ENCODE measurements at places on chromosomes 6 and 20.

GRCh38 chr6:70657706-70658105 is 10.0 kb upstream of the SMAP1 start:
- DNase-seq = no peak

DNA sequence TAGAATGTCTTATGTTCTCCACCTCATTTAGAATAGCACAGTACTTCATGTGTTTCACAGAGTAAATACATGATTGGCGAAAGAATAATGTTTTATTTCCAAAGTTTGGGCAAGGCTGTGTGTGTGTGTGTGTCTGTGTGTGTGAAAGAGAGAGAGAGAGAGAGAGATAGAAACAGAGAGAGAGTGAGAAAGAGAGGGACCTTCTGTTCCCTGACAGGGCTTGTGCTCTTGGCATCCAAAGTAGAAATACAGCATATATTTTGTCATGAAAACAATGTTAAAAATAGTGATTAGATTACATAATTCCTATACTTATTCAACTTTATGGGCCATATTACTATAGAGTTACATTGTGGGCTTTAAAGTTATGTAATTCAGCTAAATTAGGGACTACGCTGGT is 201.2 kb downstream of the KIF6 start:
- no peak for DNase-seq

GRCh38 chr6:16622193-16622592 is 139.1 kb downstream of the ATXN1 start:
- DNase-seq = no peak

DNA sequence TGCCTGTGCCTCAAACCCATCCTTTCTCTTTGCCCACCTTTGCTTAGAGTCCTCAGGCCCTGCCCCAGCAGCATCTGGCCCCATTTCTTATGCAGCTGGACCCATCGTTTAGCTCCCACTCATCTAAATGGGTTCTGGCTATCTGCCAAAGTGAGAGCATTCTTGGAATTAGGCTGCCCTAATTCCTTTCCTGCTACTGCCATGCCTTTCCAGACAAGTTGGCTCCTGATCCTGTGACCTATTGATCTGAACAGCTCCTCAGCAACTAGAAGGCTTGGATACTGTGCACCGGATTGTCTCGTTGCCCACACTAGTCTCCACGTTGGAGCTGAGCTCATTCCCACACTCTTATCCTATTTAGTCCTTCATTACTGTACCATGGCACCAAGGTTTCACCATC is 22.9 kb downstream of the DZANK1 start:
- DNase-seq = no peak

DNA sequence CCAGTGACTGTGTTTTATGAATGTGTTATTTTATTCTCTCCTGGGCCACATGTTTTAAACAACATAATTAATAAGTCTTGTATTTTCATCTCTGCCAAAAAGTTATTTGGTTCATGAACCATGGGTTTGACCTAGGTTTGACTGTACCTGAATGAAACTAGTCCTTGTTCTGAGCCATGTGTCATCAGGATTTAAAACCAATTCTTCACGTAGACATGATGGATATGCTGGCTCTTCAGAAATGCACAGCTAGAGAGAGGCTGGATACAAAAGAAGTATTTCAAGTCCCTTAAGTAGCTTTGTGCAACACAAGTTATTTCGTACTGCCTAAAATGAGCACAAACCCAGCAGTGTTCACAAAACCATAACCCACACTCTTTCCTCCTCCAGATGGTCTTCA is 116.1 kb downstream of the IBTK start:
- DNase-seq = no peak

DNA sequence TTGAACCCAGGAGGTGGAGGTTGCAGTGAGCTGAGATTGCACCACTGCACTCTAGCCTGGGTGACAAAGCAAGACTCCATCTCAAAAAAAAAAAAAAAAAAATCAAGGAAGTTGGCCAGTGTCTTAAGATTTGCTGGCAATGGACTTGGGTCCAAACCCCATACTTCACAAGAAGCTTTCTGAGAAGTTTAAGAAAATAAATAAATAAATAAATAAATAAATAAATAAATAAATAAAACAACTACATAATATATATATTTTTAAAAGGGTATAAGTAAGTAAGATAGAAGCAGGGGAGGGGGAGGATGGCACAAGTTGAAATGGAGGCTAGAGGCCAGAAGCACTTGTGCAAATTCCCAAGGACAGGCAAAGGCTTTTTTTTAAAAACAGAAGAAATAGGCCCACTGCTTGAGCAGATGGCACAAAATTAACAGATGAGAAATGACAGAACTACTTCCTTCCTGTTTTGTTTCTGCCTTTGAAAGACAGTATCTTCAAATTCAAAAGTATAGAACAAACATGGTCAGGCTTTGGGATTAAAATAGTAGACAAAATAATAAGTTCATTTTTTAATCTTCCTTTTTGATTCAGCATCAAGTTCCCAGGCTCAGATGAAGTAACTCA is 287.7 kb downstream of the ALDH8A1 start:
- DNase-seq = no peak

DNA sequence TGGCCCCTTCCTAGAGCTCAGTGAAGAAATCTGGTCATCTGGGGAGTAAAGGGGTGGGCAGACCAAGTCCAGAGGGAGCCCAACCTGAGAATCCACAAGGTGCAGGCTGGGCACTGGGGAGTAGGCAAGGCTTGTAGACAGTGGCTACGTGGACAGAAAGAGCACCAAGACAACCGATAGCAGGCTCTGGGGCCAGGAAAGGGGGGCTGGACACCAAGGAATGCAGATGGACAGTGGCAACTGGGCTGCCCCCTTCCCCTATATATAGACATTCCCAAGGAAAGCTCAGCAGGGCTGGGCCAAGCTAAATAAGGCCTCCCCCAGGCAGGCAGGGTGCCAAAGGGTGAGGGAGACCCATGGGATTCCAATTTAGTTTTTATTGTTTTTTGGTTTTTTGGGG is 1.5 kb upstream of the TNNC2 start:
- DNase-seq = no peak

DNA sequence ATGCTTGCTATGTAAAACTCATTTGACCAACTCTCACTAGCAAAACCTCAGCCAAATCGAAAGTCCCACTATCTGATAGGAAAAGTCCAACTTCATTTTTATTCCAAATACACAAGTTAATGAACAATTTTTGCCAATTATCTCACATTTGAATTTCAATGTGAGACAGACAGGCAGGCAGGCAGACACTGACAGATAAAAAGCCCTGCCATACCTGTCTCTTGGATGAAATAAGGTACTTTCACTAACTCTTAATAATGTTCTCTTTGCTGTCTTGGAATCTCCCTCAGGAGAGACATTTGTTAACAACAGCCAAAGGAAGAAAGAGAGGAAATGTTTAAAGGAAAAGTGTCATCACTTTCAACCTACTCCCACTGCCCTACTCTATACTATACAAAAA is 82.0 kb downstream of the RNGTT start:
- DNase-seq = no peak

- DNase-seq = peak; percentile 44
Observed at GRCh38 chr20:45969712-45970634, 2.0 kb downstream of the ZNF335 start.

DNA sequence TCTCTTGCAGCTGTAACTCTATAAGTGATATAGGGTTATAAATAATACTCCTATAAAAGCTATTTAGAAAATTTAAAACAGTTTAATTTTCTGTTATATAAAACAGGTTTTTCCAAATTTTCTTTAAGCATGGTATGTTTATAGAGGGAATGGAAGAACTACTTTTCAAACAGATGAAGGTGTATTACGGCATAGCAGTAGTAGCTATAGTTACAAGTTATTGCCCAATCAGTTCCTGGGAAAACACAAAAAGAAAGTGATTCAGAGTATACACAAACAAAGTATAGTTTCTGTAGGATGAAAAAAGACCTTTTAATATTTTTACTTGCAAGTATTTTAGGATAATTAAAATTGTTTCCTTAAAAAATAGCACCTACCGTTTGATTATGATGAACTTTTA is 9.8 kb downstream of the SLC17A5 start:
- no peak for DNase-seq

DNA sequence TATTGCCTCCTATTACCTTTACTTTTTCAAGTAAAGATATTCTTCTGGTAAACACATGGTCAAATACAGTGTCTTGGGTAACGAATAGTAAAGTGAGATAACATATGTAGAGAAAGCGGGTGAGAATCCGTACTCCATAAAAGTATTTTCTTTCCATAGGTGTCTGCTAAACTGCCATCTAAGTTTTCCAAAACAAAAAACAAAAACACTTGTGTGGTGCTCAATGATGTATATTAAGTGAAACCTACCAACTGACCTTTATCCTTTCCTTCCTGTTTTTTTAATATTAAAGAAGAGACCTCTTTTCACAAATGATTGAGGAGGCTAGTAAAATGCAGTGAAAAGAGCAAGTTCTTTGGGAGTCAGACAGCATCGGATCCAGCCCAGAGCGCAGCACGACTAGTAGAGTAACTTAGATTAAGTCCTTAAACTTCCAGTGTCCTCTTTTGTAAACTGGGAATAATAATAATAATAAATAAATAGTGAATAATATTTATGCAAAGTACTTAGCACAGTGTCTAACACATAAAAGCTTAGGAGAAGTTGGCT is 437 bp upstream of the CDKAL1 start:
- DNase-seq = no peak

DNA sequence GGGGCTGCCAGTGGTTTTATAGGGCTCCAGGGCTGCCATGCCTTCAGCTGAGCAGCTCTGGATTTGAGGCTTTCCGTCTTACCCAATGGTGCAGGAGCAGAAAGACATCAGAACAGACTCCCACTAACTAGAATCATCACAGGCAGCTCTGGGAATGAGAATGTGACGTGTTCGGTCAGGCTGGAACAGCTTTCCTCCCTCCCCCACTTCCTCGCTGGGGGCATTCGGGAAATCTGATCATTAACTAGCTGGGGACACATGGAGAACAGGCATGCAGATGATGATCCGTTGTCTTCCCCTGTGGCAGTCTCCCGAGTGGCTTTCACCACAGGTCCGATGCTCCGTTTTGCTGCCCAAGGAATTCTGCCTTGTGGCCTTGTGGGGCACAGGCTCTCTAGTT is 5.5 kb upstream of the MTG2 start:
- DNase-seq = no peak
